Left lung (tissue), 14 donors: ENCODE measurements at places on chromosomes 3 and 15. TPM values are rescaled to one million over a fixed set of nuclear protein-coding genes. Genes with fewer than 3 reads are reported as not detected.

- DNase-seq = no peak
These were observed 26.2 kb upstream of the SLC12A8 start for GRCh38 chr3:125238759-125239158.

GRCh38 chr3:186519021-186519658, 25.0 kb downstream of the CRYGS start:
- no peak for DNase-seq

DNA sequence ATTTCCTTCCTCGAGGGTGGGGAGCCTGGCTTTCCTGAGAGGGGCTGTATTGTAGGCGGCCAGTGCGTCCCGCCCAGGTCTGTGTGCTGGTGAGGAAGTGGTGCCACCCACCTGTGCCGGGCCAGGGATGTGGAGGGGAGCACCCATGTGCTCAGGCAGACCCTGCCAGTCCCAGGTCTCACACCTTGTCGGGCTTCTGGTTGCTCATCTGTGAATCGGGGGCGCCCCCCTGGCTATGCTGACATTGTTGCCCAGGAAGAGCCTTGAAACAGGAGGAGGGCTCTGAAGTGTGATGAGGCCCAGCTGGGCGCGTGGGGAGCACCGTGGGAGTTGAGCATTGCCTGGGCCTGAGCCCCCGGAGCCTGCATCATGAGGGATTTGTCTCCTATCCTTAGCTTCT, 4.8 kb downstream of the FBLN2 start:
- DNase-seq = peak; percentile 76

GRCh38 chr15:85542895-85543331, 162.5 kb downstream of the AKAP13 start:
- DNase-seq = no peak

GRCh38 chr3:128240232-128240631, 87.0 kb downstream of the EEFSEC start:
- DNase-seq = no peak

GRCh38 chr3:124486324-124486723, 243.9 kb upstream of the UMPS start:
- DNase-seq = peak; percentile 11

DNA sequence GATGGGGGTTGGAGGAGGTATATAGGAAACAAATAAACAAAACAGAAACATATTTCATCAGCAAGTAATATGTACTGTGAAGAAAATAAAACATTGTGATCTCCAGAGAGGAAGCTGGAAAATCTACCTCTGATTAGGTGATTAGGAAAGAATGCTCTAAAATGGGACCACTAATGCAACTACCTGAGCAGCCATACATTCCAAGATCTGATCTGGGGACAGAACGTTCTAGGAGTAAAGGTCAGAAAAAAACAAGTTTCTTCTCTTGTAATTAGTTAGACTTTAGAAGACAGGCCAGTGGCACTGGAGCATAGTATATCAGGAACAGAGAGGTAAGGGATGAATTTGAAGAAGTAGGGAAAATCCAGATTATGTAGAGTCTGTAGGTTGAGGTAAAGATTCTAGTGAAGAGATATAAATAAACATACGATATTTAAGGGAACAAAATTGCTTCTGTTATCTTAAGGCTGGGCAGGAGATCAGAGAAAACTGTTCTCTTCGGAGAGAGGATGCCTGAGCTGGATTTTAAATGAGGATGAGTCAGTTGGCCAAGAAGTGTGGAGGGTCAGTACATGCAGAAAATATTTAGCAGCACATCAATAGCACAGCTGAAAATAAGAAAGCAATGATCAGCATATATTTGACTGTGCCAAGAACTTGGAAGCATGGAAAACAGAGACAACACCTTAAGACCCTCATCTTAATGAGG, 429.5 kb downstream of the NLGN1 start:
- no peak for DNase-seq

GRCh38 chr3:185726254-185726967, 98.4 kb downstream of the IGF2BP2 start:
- no peak for DNase-seq

DNA sequence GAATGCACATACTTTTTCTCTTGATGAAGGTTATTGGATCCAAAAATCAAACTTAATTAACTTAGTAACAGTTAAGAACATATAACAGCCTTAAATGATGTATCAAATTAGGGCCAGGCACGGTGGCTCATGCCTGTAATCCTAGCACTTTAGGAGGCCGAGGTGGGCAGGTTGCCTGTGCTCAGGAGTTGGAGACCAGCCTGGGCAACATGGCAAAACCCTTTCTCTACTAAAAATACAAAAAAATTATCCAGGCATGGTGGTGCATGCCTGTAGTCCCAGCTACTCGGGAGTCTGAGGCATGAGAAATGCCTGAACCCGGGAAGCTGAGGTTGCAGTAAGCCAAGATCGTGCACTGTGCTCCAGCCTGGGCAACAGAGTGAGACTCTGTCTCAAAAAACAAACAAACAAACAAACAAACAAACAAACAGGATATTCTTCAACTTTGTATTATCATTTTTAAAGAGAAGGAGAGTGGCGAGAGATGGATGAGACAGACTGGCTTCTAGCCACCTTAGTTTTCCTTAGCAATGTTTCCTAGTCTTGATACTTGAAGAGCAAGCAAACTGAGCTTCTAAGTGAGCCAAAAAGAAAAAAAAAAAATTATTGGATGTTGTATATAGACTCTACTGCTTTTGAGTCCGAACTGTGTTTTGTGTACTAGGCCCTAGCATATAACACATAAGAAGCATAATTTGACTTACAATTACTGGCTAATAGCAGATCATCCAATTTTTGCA, 13.8 kb downstream of the SPRED1 start:
- no peak for DNase-seq

DNA sequence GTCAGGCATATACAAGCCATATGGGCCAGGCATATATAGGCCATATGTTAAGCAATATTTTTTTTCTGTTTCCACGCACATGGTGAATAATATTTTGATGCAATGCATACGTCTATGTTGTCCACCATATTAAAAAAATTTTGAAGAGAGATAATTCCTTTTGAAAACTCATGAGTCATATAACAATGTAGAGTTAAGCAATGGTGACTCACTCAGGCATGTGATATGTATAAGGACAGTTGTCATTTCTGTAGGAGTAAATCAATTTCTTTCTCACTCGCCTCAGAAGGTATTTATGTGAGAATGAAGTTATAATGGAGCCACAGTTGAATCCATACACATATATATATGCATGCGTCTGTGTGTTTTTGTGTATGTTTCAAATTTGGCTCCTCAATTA, 272.6 kb downstream of the EPHA3 start:
- no peak for DNase-seq

- no peak for DNase-seq
These were observed 240.2 kb downstream of the CD47 start for GRCh38 chr3:107850681-107851080.

GRCh38 chr3:176953106-176954060, 243.9 kb downstream of the TBL1XR1 start:
- no peak for DNase-seq

DNA sequence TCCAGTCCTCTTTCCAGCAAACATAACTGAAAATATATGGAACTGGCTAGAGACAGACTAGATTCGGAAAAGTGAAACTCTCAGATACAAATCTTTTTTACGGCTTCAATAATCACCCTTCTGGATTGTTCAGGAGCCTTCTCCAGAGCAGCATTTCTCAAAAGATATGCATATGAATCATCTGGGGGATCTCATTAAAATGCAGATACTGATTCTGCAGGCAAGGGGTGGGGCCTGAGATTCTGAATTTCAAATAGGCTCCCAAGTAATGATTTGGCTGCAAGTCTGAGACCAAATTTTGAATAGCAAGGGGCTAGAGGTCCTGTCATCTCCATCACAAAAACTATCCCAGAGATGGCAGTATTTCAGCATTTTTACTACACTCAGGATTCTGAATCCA, 165.4 kb downstream of the CTNNB1 start:
- DNase-seq = no peak

GRCh38 chr3:37505415-37505814, 331.0 kb upstream of the LRRFIP2 start:
- no peak for DNase-seq

- DNase-seq = no peak
These were observed 817.5 kb upstream of the ALCAM start for GRCh38 chr3:104549099-104549714.

Gene RPP25
- polyA plus RNA-seq = 5.1 TPM

Gene VWA5B2
- polyA plus RNA-seq = 1.4 TPM

Gene GNAI2
- 262 TPM for polyA plus RNA-seq

Gene CHRD
- 19.0 TPM for polyA plus RNA-seq
